Stimulated activated CD4-positive, alpha-beta T cell treated with anti-CD3 and anti-CD28 coated beads, Interleukin-1b, Interleukin-23, amount 100 ng/mL, for 1 hour (primary cell): ENCODE measurements at places on chromosomes 2 and 18.

DNA sequence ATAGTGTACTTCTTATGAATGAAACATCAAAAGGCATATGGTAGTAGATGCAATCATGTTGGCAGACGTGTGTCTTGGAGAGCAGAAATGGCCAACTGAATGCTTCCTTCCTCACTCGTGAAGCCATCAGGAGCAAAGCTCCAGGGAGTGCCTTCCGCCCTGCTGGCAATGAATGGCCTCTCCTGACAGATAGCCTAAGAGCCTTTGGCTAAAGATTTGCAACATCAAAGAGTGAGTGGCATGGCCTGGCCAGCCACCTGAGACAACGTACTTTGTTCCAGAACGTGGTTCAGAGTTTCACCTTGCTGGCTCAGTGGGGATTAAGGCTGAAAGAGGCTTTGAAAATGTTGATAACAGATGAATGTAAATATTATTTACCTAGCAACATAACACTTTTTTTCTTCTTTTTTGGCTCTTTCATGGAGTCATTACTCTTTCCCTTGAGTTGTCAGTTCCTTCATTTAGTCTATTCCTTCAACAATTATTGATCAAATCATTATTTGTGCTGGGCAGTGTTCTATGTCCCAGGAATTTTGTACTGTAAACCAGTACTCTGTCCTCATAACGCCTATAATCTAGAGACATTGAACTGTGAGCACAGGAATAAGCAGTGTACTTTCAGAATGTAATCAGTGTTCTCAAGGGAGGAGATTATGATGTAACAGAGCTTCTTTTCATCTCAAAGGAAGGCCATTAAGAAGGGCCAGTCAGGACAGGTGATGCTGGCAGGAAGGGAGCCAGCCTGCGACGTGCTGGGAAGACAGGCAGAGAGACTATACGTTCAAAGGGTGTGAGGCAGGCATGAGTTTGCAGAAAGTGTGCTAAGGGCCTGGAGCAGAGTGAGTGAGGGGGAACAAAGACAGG, 59.4 kb upstream of the SH3RF3 start:
- no peak for DNase-seq

- DNase-seq: no peak
These were observed 22.7 kb upstream of the MYO1B start for GRCh38 chr2:191222507-191222906.

DNA sequence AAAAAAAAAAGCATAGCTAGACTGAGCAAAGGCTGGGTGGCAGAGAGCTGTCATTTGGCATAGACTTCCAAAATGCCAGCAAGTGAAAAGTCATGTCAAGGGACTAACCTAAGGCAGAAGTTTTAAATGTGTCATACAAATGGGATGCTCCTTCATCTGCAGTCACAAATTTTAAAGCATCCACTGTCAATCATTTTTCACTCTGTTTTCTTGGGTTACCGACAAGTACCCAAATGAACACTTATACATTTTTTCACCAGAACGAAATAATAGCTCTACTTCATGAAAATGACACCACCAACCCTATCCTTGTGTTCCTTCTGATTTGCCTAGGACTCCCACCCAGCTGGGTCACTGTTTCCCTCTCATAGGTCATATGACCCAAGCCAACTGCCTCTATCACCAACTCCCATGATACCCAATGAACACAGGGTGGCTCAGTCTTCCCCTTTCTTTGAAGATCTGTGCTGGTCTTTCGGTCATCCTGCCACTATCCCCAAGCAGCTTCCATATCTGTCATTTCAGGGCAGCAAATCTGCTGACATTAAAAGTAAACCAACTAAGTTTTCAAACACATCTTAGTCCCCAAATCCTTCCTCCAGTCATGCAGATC, 21.5 kb downstream of the KLF7 start:
- no peak for DNase-seq

DNA sequence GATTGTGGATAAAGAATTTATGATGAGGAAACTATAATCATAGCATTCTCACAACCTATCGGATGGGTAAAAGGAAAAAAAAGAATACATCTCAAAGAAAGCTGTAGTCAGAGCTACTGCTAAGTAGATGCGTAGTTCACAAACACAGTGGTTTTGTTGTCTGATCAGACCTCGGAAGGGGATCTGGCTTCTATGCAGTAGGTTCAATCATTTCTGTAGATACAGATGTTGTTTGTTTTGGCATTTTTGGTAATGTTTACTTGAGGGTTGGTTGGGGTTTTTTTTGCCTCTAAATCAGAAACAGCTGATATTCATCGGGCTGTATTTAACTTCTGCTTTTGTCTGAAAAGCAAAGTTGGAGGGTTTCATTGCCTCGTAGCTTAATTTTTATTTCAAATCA, 42.1 kb downstream of the NPAS2 start:
- no peak for DNase-seq

DNA sequence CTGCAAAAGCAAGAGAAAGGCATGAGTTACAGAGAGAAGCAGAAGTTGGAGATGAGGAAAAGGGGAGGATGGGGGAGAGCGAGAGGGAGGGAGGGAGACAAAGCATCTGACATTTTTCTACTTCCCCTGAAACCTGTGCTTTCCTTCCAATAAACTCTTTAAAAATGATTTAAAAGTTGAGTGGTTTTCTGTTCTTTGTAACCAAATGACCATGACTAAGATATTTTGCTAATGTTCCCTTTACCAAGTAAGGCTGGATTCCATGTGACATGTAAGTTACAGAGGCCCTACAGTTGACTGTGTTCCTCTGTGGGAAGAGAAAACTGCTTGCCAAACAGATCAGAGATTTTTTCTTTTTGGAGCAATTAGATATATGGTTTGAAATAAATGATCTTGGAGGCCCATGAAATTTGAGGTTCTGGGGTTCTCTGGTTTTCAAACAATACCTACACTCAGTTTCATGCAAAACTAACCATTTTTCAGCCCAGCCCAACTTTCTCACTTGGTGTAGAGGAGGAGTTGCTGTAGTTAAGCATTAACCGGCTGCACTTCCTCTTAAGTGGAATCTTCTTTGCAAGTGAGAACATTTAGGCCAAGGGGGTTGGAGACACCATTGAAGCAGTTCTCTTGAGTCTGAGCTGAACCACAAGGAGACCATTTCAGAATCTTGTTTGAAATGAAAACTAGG, 34.5 kb downstream of the INSIG2 start:
- no peak for DNase-seq

GRCh38 chr2:12684471-12684936, 32.2 kb upstream of the TRIB2 start:
- DNase-seq: no peak

- DNase-seq: no peak
These were observed 266.0 kb downstream of the RAD51AP2 start for GRCh38 chr2:17252258-17252657.

DNA sequence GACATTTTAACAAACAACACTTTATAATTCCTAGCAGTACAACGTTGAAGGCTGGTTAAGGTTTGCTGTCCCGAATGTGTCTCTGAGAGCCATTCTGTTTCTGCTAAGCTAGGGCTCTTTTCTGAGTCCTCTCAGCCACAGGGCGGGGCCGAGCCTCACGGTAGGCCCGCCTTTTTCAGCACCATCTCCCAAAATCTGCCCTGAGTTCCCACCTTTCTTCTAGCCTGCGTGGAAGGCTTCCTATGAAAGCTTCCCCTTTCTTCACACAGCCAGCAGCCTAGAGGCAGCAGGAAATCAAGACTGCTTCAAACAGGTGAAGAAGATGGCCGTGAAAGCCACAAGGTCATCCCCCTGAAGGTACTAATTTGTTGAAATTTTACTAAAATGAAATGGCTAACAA, 255.5 kb downstream of the CDH2 start:
- DNase-seq: no peak

DNA sequence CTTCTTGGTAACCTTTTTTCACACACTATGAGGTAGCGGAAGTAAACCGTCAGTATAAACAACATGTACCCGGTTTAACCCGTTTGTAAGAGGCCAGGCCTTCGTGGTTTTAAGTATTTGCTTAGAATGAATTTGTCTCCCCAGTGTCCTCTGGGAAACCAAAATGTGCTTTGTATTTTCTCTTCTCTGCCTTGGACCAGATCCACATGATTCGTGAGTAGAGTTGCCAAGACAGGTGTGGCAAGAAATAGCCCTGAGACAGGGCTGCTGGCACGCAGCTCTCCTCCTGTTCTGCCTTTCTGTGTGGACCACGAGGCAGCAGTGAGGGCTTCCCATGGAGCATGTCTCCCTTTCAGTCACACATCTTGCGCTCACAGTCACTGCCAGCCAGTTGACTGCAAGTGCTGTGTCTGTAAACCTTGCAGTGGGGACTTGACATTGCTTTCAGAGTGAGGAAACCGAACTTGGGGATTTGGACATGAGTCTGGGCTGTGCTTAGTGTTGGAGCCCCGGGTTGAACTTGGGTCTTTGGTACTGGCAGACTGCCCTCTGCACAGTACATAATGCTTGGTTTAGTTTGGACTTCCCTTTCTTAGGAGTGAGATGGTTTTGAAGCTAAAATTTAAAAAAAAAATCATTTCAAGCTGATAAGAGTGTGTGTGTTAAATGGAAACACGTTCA, 19.1 kb downstream of the BCL2L11 start:
- no peak for DNase-seq
